ENCODE measurements at places on chromosomes 2 and 18.

- no peak for DNase-seq
Observed at GRCh38 chr2:88053296-88053695, 2.3 kb downstream of the KRCC1 start.

- no peak for DNase-seq
Observed at GRCh38 chr2:3585261-3586109, 9.4 kb upstream of the COLEC11 start.

- DNase-seq: no peak
Observed at GRCh38 chr2:199756211-199756610, 94.8 kb downstream of the FTCDNL1 start.

- DNase-seq: no peak
Observed at GRCh38 chr2:206764673-206765241, 371 bp downstream of the MDH1B start.

DNA sequence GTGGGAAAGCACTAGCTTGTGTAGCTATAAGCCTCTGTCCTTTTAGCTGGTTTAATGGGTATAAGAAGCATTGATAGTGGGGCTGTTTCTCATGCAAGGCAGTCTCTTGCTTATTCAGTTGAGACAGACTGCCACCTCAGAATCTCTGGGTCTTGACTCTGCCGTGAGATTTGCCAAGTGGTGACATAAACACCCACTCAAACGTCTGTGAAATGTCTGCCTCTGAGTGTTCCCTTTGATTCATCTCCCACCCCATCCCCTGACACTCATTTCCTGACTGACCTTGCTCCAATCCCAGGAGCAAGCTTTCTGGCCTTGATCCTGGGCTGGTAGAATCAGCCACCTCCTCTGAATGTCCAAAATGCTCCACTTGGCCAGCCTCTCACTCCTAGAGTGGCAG is 141.9 kb upstream of the RBMS1 start:
- no peak for DNase-seq

- DNase-seq: no peak
Observed at GRCh38 chr2:208725280-208725679, 318.7 kb downstream of the PTH2R start.

DNA sequence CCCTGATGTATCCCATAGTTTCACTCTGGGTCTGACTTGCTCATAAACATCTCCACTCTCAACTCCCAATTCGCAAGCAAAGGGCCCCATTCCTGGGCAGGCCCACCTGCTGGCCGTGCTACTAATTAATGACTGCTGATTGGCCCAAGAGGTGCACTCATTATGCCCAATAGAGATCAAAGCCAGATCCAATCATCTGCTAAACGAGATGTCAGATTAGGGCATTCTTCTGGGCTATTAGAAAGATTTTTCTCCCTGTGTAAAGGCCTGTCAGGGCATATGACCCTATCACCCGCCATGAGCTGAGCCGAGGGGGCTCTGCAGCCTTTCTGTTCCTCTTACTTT is 103.4 kb upstream of the HAAO start:
- no peak for DNase-seq

Measured in activated CD4-positive, alpha-beta T cell treated with anti-CD3 and anti-CD28 coated beads, Interleukin-2, Interleukin-6, amounts not matched to agents 100 ng/mL and 50 ng/mL, durations not matched to agents 16 hours and 8 hours (primary cell).